ENCODE measurements at places on chromosomes 2 and 18.

DNA sequence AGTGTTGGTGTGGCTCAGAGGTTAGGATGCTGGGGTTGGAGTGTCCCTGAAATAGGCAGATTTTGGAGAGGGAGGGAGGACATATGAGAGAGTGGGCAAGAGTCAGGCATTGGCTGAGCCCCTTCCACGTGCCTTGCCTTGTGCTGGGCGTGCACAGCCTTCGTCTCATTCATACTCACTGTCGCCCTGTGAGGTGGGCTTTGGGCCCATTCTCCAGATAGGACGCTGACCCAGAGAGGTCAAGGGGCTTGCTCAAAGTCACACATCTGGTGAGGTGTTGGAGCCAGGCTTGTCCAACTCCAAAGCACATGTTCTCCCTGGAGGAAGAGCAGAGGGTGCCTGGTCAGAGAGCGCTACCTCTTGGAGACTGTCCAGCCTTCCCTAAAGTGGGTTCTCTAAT lies 166.8 kb downstream of the DYSF start:
- no peak for DNase-seq

- DNase-seq, result no peak
Measured at GRCh38 chr18:48330016-48330991, 78.9 kb downstream of the ZBTB7C start.

GRCh38 chr2:69026026-69026425 lies 13.0 kb downstream of the ANTXR1 start:
- DNase-seq, result no peak

GRCh38 chr2:46045888-46046287 lies 251.3 kb upstream of the EPAS1 start:
- DNase-seq, result no peak

GRCh38 chr2:119548516-119549120 lies 4.4 kb downstream of the CFAP221 start:
- DNase-seq, result no peak

- no peak for DNase-seq
Measured at GRCh38 chr2:165453561-165454094, 15.9 kb upstream of the CSRNP3 start.

- DNase-seq, result no peak
Measured at GRCh38 chr2:58427572-58428095, 186.5 kb upstream of the FANCL start.

DNA sequence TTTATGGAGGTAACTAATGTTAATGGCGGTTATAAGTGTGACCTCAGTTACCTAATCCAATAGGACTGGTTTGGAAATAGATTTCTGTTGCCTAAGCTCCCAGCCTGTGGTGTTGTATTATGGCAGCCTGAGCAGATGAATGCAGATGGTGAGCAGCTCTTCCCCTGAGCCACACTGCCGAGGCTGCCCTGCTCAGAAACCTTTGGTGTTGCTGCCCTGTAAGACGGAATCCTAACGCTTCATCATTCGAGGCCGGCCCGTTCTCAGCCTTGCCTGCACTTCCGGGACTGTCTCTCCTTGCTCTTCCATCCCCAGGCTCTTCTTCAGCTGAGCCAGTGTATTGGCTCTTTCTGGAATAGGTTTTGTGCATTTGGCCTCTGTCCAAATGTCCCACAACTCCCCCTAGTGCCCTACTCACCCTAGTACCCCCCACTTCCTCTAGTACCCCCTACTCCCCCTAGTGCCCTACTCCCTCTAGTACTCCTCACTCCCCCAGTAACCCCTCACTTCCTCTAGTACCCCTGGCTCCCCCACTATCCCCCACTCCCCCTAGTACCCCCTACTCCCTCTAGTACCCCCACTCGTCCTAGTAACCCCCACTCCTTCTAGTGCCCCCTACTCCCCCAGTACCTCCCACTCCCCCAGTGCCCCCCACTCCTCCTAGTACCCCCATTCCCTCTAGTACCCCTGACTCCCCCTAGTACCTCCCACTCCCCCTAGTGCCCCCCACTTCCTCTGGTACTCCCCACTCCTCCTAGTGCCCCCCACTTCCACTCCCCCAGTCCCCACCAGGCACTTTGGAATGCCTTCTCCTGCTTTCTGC lies 106.0 kb upstream of the TAF1B start:
- no peak for DNase-seq

GRCh38 chr2:42787424-42787787 lies 5.0 kb downstream of the HAAO start:
- DNase-seq, result no peak

DNA sequence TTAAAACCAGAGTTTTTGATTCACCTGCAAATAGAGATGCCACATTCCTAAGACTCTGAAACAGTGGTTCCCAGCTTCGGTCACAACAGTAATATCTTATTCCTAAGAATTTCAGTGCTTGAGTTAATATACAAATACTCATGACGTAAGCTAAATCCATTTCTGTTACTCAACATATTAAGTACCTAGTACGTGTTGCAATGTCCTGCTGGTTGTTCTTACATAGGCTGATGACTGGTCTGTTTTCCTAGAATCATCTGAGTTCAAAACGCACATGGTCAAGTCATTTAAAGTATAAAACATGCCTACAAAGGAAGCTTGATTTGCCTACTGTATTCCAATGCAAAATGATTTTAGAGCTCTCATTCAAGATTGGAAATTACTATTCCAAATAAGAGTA lies 7.2 kb downstream of the NCL start:
- DNase-seq, result no peak

GRCh38 chr2:69720404-69720803 lies 21.5 kb upstream of the ANXA4 start:
- no peak for DNase-seq

DNA sequence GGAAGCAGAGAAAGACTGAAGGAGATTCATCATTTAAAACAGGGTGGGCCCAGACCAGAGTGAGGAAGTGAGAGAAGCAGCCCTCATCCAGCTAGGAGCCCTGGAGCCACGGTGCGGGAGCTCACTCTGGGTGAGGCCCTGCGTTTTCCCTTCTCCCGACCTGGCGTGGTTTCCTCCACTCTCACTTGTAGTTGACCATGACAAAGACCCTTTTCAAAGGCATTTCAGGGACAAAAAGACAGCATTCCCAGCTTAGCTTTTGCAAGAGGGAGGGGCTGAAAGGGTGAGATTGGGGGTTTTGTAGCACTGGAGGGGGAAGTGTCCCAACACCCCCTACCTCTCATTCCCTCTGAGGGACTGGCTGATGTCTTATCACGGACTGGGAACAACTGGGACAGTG lies 56.6 kb downstream of the TRPM8 start:
- DNase-seq, result no peak

DNA sequence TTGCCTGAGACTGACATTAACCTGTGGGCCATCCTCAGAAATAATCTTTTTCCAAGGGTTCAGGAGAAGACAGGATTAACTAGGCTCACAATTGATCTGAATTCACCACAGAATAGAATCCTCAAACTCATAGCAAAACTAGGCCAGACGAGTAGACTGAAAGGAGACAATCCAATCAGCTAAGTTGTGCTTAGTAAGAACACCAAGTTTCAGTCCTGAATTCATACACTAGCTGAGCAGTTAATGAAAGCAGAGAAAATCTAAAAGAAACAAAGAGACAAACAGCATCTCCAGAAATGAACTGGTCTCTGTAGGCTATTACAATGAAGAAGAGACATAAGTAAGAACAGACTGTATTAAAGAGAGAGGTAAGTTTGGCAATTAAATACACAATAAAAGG lies 89.5 kb downstream of the GORASP2 start:
- no peak for DNase-seq

- no peak for DNase-seq
Measured at GRCh38 chr2:165970663-165971062, 17.1 kb upstream of the TTC21B start.

DNA sequence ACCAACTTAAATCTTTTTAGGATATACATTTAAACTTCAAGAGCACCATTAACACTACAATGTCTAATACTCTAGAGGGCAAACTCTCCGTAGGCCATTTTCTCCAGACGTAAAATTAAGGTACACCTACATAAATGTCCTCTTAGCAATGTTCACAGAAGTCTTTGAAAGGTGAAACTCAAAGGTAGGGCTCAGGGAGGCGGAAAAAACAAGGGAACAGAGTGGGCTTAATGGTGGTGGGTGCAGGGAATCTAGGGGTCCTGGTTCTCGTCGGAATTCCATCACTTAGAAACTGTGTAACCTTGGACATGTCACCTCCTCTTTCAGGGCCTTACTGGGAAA lies 668 bp downstream of the NFU1 start:
- DNase-seq, result no peak

GRCh38 chr18:23331091-23331920 lies 121.8 kb upstream of the RIOK3 start:
- no peak for DNase-seq

GRCh38 chr2:174787487-174788205 lies 23.4 kb upstream of the CHRNA1 start:
- no peak for DNase-seq

DNA sequence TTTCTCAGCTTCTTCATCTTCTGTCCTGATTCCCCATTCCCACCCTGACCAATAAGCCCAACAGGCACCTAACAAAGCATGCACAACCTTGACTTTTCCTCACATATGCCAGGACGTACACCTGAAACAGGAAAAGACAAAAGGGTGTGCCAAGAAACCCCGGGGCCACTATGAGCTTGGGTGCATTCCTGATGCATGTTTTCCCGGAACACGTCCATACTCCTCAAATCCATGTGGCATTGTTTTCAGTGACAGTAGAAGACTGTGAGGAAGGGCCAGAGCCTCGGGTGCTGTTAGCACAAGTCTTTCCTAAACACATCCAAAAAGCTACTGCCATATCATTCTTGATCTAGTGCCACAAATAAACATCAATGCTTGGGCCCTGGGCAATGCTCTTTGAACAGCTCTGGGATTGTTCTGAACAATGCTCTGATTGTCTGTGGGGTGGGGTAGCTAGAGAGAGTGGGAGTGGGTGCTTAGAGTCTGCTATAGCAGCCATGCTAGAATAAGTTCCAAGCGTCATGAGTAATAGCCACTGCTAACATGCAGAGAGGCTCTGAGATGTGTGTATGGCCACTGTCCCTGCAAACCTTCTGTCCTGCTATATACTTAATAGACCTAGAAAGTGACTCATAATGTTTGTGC lies 181.7 kb upstream of the CRIM1 start:
- DNase-seq, result no peak

Measured in activated CD4-positive, alpha-beta T cell treated with anti-CD3 and anti-CD28 coated beads, Interleukin-2, amount 50 U/mL, for 1 hour (primary cell).